Activated naive CD4-positive, alpha-beta T cell treated with Interleukin-2 at 50 U/mL for 16 hours (primary cell): ENCODE measurements at places on chromosomes 5 and 9.

- no peak for DNase-seq
Observed at GRCh38 chr5:173238312-173239232, 3.6 kb upstream of the NKX2-5 start.

DNA sequence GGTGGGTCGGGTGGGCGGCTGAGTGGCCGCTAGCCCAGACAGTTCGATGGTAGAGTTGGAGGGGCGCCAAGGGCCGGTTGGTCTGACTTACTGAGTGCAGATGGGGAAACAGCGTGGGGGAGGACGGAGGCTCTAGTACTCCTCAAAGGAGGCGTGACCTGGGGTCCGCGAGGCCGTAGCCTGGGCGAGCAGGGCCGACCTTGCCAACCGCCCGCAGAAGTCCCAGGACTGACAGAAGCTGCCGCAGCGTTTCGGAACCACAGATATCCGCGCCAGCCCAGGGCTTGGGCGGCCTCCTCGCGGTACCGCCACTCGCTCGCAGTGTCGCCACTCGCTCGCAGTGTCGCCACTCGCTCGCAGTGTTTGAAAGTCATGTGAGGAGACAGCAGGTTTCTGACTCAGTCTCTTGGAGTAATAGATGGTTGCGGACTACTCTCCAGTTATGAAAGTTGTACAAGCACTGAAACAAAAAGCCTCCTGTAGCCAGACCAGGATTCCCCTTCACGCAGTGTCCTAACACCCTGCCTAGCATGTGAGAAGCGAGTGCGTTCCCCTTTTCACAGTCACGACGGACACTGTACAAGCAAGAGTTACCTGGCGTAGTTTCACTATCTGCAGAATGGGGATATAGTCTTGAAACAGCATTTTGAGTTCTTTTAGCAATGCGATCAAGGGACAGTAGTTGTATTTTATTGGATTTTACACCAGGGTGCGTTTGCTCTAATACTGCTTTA lies 674 bp downstream of the TMEM38B start:
- peak; percentile 52 for DNase-seq

DNA sequence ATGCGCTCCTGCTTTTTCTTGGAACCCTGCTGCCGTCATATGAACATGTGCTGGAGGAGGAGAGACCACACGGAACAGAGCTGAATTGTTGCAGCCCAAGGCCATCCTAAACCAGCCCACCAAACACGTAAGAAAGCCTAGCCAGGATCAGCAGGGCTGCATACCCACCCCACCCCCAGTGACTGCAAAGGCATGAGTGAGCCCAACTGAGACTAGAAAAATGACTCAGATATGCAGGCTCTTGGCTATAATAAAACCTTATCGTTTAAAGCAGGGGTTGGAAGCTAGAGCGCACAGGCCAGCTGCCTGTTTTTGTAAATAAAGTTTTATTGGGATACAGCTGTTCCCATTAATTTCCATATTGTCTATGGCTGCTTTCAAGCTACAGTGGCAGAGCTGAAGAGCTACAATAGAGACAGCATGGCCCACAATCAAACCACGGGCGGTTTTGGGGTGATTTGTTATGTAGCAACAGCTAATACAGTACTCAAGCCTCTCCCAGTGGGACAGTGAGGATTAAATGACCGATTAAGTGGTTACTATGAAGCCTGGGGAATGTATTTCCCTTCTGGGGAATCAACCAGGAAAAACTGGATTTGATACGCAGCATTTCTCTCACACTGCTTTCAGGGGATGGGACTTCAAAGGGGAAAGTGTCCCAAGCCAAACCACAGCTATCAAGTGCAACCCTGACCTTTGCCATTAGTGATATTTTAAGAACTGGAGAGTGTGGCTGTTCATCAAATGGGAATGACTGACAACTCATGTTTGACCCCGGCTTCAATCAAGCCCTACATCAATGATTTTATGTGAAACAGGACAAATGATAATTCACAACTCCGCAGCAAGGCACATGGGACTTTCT lies 6.3 kb downstream of the SHB start:
- no peak for DNase-seq

DNA sequence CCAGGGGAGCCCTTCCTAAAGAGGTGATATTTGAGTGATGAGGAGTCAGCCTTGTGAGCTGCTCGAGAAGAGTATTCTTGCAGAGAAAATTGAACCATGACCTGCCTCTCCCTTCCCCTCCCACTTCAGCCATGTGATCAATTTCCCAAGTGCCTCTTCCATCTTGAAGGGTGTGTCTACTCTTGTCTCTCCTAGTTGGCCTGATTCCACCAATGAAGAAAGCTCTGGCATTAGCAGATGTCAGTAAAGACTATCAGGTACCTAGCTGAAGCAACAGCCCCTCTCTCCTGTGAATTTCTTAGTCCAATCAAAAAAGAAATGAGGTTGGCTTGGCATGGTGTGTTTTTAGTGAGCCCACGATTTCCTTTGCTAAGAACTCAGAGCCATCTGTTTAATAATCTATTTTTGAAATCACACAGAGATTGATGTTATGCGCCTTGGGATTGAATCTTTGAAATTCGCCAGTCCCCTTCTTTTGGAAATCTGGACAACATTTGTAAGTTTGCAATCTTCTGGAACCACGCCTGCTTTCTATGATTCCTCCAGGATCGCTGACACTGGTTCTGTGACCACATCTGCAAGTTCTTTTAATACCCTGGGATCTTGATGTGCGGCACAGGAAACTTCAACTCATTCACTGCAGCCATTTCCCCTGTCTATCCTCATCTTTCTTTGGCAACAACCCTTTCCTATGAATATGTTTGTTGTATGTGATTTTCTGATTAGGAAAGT lies 404.6 kb downstream of the DMRT2 start:
- no peak for DNase-seq

- DNase-seq, result no peak
Observed at GRCh38 chr5:136200761-136201160, 7.8 kb upstream of the SMIM32 start.

GRCh38 chr9:18194316-18194715 lies 279.6 kb upstream of the ADAMTSL1 start:
- DNase-seq, result no peak

- DNase-seq, result no peak
Observed at GRCh38 chr5:125274938-125275724, 528.7 kb upstream of the ZNF608 start.

DNA sequence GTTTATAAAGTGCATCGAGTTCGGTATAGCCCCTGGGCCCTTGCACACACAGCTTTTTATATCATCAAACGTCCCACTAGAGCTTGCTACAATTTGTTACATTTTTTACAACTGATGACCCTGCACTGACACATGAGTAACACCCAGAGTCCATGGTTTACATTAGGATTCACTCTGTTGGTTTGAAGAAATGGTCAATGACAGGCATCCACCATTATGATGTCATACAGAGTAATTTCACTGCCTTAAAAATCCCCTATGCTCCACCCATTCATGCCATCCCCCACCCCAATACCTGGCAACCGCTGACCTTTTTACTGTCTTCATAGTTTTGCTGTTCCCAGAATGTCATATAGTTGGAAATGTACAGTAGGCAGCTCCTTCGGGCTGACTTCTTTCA lies 130.2 kb downstream of the MED10 start:
- DNase-seq, result no peak

GRCh38 chr5:59767211-59767605 lies 126.3 kb downstream of the PDE4D start:
- DNase-seq, result no peak

DNA sequence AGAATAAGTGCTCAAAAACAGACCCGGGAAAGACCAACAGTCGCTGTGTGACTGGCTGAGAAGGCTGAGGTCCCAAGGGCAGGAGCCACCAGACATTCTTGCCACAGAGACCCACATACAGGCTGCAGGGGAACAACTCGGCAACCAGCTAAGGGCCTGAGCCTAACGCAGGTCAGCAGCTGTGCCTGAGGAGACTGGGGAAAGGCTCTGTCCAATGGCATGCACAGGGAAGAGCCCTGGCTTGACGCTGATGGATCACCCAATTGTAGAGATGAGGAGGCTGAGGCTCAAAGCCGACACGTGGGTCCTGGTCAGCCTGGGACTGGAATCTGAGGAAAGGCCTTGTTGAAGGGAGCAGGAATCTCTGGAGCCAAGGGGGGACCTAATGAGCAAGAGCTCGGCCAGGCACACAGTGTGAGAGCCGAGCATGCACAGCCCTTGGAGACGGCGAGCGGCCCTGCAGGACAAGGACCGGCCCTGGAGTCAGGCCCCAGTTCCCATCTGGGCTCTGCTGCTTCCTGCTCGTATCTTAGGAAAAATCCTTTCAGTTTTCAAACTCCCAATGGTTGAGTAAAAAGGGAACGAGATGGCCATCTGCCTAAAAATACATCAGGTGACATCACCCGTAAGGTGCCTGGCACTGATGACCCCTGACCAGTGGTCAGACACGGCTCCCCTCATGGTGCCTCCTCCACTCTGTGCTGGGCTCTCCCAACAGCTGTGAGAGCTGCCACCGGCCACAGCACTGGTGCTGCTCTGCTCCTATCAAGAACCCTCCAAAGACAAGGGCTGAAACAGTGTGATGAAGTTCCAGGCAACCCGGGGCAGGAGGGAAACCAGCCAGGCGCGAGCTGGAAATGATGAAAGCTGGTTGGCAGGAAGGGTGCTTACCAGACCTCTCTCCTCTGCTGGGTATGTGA lies 16.4 kb downstream of the LMAN2 start:
- DNase-seq, result no peak

GRCh38 chr5:74394916-74395880 lies 245.3 kb downstream of the ENC1 start:
- DNase-seq, result no peak

DNA sequence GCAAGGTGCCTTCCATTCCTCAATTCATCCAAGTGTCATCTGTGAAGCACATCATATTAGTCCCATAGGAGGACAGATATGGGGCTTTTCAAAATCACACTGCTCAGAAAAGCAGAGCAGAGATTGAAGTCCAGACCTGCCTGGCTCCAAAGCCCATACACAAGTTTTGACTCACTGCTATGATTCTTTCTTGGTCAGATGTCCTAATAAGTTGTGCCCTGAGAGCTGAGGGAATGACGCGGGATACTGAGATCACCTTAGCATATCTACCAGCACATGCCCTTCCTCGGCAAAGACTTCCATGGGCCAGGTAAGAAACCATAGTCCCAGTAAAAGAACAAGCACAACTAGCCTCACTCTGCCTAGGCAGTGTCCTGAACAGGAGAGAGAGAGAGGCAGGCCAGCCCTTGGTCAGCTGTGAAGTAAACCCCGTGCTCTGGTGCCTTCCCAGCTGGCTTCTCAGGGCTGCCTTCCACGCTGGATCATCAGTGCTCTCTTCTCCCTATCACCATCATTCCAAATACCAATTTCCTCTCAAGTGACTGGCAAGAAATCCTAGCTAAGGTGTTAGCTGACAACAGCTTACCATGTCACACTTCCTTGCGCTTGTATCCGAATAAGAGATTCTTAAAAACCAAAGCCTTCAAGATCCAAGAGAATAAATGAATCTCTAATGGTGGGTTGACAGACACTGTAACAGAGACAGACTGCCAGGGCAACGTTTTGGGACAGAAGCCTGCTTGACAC lies 73.2 kb downstream of the SIL1 start:
- DNase-seq, result no peak

GRCh38 chr5:32027093-32027716 lies 146.9 kb downstream of the GOLPH3 start:
- no peak for DNase-seq

- DNase-seq, result no peak
Observed at GRCh38 chr5:38370358-38371100, 112.2 kb downstream of the EGFLAM start.

DNA sequence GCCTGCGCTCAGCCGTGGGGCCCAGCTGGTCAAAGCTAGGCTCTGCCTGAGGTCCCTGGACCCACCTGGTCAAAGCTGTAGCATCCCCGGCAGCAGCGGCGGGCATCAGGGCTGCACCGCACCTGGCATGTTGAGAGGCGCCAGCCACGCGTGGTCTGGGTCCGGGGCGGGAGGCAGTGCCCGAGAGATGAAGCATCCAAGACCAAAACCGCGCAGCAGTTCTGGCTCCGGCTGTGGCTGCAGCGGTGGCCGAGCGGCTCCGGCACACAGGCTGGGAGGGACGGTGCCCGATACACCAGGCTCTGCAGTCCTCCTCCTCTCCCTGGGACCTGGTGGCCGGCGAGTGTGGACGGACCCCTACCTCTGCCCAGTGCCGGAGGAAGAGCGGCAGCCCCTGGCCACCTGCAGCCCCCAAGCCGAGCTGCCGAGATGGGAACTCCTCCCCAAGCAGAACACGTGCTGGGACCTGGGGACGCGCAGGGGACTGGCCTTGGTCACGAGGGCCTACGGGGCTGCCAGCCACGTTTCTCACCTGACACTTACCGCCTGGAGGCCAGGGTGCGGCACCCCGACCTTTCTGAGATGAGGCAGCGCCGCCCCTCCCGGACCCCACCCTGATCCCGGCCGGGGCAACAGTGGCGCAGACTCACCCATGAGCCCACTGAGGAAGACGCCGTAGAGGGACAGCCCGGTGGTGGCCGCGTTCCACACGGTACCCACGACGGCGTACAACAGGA lies 33.0 kb downstream of the SLC9A3 start:
- no peak for DNase-seq

DNA sequence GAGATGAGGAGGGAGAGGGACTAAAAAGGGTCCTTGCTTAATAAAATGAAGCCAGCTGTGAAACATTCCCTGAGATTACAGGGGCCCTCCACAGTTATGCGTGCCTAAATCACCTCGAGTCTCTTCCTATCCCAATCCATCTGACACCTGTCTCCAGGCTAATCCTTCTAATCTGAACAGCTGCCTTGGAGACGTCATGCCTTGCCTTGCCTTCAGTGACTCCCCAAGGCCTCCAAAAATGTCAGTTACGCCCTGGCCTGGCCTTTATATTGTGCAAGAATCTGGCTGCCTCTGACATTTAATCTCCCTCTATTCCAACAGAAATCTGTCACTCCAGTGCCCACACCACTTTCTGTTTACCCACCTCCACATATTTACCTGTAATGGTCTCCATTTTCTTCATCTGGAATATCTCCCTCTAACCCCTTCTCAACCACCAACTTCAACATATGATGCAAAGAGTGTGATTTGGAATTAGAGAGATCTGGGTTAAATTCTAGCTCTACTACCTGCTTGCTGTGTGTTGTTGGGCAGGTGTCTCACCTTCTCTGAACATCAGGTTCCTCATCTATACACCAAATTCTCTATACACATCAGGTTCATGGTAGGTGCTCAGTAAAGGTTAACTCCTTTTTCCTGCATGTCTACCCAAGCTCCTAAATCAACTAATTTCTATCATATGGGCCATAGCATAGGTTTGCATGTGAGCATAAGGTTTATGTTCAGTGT lies 57.9 kb downstream of the PTCD2 start:
- DNase-seq, result no peak

DNA sequence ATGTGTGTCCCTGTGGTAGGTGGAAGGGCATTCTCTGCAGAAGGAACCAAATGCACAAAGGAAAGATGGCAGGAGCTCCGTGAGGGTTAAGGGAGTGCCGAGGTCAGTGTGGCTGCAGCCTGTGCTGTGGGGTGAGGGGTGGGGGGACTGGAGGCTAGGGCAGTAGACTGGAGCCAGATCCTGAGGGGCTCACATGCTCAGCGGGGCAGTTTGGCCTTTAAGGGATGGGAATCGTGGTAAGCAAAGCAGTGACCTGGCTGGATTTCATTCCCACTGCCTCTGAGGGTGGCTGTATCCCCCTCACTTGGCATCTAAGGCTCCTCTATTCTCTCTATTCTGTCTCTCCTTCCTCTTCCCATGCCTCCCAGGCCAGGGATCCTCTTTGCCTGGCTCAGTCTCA lies 15.6 kb downstream of the PITX1 start:
- no peak for DNase-seq

- DNase-seq, result no peak
Observed at GRCh38 chr5:102036927-102037326, 259.2 kb downstream of the SLCO4C1 start.

GRCh38 chr5:56525113-56525512 lies 290.2 kb upstream of the MAP3K1 start:
- DNase-seq, result no peak

- DNase-seq, result no peak
Observed at GRCh38 chr5:133471699-133472098, 140.6 kb downstream of the FSTL4 start.
